ENCODE measurements at places on chromosomes 6 and 20.

DNA sequence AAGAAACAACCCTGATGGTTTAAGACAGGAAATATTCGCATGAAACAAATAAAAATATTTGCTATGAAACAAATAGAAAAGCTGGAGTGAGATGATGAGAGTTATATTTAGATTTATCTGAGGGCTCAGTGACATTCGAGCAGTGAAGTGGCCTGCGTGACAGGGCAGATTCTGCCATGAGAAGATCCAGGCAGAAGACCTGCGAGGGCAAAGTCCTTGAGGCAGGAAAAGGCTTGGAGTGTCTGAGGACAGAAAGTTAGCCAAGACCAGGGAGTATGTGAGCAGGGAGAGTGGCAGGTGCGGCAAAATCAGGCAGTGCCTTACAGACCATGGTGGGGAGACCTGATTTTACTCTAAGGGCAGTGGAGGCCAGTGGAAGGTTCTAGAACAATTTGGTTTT is 66.9 kb upstream of the RIN2 start:
- DNase-seq: no peak

GRCh38 chr20:50215926-50216325 is 25.3 kb downstream of the CEBPB start:
- no peak for DNase-seq

DNA sequence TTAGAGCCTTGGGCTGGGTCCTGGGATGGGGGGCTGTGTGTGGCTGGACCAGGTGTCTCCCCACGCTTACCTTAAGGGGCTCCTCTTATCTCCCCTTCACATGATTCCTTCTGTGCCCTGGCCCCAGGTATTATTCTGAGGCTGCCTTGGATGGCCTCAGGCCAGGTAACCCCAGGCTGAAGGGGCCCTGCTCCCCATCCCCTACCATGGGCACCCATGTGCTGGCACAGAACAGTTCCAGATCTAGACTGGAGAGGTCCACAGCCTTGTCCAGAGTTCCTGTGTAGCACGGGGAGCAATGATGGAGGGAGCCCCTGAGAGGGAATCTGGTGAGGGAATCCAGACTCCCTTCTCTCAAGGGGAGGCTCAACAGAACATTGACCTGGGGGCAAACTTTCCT is 32.1 kb downstream of the MOCS1 start:
- no peak for DNase-seq

DNA sequence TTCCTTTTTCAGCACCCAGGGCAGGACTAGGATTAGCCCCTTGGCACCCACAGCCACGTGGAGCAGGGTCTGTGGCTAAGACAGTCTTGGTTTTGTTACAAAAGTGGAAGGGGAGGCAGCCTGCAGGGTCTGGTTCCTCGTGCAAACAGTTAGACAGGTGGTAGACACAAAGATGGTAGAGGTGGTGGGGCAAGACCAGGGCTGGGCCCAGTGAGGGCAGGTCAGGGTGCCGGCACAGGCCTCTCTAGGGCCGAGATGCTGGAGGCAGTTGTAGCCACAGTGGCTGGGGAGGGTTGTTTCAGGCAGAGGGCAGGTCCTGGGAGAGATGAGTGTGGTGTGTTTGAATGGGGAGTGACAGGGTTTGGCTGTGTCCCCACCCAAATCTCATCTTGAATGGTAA is 161.6 kb downstream of the SMOC2 start:
- DNase-seq: no peak
